ENCODE measurements at places on chromosomes 6 and 20.

- no peak for DNase-seq
These were observed 126.8 kb downstream of the IPCEF1 start for GRCh38 chr6:154229786-154230185.

GRCh38 chr20:40254023-40254772 is 434.8 kb downstream of the MAFB start:
- no peak for DNase-seq

DNA sequence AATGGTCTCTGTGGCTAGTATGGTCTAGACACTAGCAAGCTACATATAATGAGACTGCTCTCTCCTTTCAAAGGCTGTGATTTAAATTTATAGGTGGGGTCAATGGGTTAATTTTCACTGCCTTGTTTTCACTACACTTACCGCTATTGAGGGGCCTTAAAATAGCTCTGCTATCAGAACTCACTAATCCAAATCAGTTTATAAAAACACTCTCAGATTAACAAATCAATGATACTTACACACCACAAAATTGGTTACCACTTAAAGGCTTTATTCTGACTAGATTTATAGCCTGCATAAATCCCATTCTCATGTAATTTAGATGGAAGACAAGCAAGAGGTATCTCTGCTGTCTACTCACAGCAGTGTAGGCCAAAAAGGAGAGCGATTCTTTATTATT is 313.0 kb upstream of the AGPAT4 start:
- peak; percentile 29 for DNase-seq

- DNase-seq, result peak; percentile 87
These were observed 37.7 kb downstream of the PMEPA1 start for GRCh38 chr20:57672164-57672563.

DNA sequence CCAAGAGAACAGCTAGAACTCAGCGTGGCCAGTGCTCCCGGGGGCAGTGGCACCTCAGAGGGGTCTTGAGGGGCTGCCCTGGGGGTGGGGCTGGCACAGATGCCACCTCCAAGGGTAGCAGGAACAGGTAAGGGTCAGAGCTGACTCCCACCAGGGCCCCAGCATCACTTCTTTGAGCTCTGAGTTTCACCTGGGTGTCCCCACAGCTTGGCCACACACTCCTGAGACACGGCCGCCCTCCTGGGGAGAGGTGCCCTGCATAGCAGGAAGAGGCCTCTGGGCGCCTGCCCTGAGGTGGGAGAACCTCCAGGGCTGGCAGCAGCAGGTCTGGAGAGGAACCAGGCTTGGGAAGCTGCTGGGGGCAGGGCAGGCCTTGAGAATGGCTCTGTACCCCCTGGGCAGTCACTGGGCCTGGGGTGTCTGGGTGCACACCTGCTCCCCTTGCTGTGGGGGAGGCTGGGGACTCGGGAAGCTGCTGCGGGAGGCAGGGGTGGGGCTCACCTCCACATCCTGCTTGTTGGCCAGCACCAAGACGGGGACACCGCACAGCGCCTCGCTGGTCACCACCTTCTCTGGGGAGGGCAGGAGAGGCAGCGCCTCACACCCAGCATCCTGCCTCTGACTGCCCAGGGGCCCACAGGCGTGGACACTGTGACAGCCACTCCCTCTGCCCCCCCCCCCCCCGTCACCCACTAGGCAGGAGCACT is 5.0 kb downstream of the TNFRSF6B start:
- DNase-seq, result no peak

- DNase-seq, result no peak
These were observed 280.4 kb downstream of the PTPRK start for GRCh38 chr6:128240024-128240428.

GRCh38 chr6:53888931-53889330 is 94.1 kb downstream of the LRRC1 start:
- no peak for DNase-seq

DNA sequence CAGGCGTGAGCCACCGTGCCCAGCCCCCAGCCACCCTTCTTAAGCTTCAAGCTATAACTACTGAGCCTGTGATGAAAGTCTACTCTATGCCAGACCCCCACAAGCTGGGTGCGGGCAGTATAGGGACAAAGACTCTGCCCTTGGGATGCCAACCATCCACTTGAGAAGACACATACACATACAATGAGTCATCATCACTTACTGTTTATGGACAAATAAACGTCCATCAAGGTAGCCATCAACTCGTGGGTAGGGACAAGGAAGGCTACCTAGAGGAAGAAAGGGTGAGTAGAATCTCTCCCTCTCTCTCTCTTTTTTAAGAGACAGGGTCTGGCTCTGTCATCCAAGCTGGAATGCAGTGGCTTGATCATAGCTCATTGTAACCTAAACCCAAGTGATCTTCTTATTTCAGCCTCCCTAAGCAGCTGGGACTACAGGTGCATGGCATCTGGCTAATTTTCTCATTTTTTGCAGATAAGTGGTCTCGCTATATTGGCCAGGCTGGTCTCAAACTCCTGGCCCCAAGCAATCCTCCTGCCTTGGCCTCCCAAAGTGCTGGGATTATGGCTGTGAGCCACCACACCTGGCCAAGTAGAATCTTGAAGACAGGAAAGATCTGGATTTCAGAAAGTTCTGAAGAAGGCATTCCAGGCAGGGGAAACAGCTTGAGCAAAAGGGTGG is 2.6 kb upstream of the TP53INP2 start:
- no peak for DNase-seq

DNA sequence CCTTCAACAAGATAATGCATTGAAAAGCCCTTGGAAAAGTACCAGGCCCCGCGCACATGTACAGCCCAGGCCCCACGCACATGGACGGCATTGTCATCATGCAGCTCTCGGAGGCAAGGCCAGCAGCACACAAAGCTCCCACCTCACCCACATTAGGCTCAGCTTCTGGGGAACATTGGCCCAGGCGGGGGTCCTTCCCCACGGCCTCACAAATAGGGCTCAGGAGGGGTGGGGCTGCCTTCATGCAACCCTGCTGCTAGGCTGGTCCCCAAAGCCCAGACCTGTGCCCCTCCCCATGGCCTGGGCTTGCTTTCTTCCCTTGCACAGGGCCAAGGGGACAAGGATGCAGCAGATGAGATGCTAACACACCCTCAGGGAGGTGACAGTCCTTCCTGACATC is 26.7 kb downstream of the NPEPL1 start:
- DNase-seq, result no peak

DNA sequence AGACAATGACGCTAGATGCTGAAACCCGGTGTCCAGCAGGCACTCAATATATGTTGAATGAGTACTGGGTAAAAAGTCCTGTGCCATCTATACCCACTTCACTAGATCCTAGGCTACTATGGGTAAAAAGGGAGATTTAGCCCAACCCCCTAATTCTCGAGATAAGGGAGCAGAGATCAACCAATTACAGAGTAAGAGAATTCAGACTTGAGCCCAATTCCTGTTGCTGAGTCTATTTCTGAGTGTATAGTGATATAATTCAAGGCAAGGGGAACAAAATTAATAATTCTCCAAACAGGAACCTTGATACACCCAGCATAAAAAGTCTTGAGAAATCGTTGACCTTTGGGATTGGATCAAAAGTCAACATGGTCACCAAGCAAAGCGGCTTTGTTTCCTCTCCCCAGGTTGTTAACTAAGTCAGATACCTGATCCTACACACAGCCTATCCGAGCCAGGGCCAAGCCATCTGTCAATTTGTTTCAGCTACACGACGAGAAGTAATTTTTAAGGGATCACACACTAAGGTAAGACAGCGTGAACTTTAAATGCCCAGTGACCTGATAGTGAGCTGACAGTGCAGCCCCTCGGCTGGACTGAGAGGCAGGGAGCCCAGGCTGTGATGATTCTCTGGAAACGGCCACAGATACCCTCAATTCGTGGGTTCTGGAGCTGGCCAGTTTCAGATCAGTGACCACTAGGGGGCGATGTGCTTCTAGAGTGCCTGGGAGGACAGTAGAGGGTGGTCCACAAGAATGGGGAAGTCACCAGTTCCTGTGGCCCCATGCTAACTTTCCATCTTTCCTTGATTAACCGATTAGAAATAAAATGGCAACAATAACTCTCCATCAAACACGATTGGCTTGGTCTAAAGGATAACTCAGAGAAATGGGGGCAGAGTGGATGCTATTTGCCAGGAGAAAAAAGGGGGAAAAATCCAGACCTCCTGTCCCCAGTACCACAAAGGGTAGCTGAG is 46.2 kb downstream of the SLC22A23 start:
- no peak for DNase-seq

DNA sequence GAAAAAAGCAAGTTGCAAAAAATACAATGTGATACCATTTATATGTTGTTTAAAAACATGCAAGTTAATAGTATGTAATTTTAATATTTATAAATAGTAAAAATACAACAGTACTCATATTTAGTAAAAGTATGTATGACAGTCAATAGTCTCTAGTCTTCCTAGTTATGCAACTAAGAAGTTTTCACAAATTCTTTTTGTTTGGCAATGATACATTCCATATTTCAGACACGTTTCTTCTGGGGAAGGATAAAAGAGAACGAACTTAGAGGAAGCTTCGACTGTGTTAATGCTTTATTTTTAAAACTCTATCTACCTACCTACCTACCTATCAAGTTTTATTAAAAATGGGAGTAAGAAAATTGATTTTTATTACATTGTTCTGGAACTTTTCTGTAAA is 77.7 kb downstream of the UBE3D start:
- no peak for DNase-seq

DNA sequence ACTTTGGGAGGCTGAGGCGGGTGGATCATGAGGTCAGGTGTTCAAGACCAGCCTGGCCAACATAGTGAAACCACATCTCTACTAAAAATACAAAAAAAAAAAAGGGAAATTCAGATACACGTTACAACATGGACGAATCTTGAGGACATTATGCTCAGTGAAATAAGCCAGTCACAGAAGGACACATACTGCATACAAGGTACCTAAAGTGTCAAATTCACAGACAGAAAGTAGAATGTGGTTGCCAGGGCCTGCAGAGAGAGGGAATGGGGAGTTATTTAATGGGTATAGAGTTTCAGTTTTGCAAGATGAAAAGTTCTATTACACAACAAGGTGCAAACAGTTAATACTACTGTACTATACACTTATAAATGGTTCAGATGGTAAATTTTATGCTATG is 75.1 kb downstream of the SNX5 start:
- DNase-seq, result no peak

DNA sequence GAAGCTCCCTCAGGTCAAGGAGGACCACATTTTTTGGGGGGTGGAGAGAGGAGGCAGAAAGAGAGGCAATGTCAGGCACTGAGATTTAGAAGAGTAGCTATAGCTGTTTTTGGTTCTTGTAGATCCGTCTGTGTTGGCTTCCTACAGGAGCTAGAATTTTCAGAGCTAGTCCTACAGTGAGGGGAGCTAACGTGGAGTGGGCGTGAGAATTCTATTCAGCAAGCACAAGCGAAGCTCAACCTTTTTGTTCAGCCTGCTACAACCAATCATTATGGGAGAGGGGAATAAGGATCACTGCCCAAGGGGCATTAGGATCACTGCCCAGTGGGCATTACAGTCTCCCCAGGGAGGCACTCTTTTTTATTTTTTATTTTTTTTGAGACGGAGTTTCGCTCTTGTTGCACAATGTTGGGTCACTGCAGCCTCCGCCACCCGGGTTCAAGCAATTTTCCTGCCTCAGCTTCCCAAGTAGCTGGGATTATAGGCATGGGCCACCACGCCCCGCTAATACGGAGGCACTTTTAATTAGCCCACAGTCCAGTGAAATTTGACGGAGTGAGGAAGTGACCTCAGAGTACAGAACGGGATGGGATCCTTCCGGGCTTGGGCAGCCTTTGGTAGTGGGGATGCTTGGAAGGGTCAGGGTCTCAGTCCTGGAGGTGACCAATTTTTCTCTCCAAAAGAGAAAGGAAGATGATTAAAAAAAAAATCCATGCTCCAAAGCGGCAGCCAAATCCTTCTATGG is 1.1 kb upstream of the PANK2 start:
- no peak for DNase-seq

DNA sequence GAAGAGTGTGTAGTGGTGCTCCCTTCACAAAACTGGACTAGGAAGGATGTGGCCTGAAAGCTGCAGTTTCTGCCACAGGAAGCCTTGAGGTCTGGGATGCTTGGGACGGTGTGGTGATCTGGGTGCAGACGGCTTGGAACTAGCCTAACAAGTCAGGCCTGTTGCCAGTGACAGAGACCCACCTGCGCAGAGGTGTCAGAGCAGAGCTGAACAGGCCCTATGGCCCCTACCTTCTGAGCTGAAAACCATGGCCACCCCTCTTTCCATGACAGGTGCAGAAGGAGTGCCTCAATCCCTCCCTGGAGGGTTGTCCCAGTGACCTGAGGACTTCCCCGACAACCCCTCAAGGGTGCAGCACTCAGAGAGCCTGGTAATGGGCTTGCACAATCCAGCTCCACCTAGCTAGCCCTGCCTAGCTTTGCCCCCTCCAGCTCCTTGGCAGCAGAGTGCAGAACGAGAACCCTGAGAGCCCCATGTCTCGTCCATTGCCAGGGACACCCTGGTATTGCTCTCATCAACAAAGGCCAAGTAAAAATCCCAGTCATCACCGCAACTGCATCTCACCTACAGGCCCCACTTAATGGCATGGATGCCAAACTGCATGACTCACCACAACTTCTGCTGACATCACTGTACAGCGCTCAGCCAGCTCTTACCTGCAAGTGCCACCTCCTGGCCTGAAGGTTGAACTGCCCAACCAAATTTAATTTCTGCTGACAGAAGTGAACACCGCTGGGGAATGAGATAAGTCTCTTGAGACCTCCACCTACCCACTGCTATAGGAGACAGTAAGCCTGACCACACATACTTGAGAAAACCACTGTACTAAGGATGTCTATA is 563.1 kb downstream of the TFAP2A start:
- DNase-seq, result no peak

DNA sequence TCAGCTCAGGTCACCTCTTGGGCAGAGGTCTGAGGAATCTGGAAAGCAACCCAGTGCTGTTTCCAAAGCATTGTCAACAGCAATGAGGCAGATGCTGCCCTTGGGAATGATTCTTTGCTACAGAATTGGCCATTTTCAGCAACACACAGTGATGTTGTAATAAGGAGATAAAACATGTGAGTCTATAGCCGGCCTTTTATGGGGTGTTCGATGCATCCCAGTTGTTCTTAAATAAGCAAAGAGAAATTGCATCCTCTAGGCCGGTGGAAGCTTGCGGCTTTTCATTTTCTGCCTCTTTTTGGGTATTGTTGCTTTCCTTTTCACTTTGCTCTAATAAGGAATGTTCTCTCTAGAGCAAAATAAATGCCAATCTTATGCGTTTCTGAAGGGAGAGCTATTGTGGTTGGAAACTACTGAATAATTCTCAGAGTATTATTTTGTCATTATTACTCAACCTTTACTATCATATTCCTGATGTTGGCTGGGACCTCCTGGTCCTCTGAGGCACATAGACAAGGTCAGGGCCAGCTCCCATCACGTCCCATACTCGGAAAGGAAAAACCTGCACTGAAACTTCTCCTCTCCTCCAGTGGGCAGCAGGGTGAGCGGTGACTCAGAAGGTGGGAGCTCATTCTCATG is 214.2 kb downstream of the CDH26 start:
- no peak for DNase-seq
